ENCODE measurements at places on chromosomes 12 and 14.
A peak's percentile ranks its signal among the peaks of the same experiment; 100 is the strongest.

GRCh38 chr12:120944645-120945217 is 33.6 kb upstream of the HNF1A start:
- peak; percentile 10 for DNase-seq

DNA sequence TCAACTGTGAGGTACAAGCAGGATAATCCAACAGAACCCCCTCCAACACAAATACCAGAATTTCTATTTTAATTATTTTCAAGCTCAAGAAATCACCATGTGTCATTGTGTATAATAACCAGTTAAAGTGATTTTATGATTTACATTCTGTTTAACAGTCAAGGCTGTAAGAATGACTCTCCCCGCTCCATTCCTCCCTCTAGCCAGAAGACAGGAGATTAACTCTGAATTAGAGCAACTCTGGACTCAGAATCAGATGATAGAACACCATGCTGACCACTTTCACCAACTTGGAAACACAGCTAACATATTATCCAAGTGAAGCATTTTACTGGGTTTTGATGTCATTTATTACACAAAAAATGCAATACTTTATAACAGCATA is 71.9 kb downstream of the ATP2B1 start:
- DNase-seq, result no peak

DNA sequence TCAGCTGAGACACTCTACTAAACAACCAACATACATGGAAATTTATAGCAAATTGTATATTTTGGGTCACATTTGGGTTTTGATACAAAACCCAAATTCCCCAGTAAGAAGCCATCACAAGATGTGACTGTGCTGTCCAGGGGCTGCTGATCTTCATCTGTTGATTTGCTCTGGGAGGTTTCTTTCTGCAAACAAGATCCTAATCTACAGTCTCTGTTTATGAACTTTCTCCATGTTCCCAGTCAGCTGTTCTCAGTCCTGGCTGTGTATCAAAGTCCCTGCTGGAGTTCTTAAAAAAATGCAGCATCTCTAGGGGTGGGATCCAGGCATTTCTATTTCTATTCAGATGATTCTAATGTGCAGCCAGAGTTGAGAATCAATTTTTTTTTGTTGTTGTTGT is 85.1 kb downstream of the ATP23 start:
- no peak for DNase-seq

DNA sequence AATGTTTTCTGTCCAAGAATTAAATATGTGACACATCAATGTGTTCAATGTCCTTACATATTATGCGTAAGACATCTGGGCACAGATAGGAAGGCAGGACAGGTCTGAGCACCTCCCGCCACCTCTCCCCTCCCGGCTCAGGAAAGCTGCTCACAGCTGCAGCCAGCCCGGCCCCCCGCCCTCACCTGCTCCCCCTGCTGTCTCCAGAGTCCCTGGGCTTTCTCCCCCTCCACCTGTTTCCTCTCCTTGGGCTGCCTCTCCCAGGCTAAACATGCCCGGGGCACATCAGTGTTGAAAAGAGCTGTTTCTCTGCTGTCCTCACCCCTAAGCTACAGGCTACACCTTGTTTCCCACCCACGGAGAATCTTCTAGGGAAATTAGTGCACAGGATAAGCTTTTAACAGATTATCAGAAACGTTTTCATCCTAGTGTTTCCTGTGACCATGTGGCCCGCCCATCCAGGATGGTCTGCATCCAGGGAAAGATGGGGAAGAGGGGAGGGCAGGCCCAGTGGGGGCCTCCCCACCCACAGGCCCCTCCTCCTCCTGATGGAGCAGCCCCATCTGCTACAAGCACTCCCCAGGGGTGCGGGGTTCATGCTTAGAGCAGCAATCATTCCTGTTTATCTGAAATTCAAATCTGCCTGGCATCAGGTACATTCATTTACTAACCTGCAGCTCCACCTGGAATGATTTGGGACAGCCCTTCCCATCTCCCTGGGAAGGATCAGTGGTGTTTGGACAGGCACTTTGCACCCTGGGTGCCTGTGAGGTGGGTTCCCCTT is 273.8 kb upstream of the SFSWAP start:
- DNase-seq, result no peak

DNA sequence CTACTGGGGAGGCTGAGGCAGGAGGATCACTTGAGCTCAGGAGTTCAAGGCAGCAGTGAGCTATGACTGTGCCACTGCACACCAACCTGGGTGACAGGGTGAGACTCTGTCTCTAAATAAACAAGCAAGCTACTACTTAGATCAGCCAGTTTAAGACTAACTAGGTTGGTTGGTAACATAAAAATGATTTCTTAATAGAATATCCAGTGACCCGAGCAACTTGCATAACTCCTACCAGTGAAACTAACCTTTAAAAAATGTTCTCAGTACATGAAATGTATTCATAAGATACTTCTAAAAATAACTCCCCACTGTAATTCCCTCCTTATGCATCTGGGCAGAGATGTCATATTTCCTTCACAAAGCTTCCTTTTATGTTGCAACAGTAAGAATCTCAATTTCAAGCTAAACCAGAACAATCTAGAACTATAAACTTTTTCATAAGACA is 15.9 kb downstream of the TAOK3 start:
- peak; percentile 86 for DNase-seq

DNA sequence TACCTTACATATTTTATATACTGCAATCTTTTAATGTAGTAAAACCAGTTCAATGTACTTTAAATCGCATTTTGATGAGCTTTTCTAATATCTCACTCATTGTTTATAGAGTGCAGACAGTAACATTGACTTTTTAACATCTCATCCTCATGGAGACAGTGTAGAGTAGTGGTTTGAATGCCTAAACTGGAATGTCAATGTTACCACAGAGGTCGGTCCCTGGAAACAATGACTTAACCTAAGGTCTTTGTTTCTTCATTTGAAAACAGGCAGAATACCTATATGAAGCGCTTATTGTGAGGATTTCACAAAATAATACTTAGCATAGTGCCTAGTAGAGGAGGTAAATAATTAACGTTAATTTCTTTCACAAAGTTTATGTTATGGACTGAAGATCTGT is 5.0 kb downstream of the CDK17 start:
- no peak for DNase-seq

DNA sequence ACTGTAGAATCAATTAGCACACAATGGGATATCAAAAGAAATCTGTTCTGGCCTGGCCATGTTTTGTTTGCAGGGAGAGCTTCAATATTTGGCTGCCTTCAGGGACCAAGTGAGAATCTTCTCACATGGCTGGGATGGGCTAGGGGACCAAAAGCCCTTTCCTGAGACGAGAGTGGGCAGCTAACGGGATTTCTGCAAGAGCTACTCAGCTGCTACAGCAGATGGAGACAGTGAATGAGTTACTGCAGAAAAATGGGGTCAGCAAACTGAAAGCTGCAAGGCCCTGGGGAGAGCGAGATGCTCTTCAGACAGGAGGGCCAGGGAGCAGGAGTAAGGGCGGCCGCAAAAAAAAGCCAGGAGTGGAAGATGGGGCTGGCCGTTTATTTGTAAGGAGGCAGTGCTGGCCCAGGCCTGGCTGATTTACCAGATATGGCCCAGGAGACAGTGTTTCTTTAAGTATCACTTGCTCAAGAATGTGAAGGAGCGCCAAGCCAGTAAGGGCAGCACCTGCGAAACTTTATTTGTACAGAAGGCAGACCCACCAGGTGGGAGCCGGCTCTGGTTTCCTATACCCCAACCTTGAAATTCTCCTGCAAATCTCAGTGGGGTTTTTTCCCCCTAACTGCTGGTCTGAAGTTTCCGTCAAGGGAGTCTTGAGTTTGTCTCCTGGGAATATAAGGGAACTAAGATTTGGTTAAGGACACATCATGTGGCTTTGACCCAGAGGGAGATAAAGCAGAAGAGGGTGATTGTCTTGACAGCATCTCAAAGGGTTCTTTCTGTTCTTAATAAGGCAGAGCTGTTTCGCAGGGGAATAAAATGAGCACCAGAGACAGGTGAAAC is 57.8 kb downstream of the SSH1 start:
- DNase-seq, result no peak

GRCh38 chr14:66782853-66783252 is 274.9 kb downstream of the GPHN start:
- DNase-seq, result no peak

- no peak for DNase-seq
Measured at GRCh38 chr12:72453550-72453949, 181.4 kb downstream of the TRHDE start.

DNA sequence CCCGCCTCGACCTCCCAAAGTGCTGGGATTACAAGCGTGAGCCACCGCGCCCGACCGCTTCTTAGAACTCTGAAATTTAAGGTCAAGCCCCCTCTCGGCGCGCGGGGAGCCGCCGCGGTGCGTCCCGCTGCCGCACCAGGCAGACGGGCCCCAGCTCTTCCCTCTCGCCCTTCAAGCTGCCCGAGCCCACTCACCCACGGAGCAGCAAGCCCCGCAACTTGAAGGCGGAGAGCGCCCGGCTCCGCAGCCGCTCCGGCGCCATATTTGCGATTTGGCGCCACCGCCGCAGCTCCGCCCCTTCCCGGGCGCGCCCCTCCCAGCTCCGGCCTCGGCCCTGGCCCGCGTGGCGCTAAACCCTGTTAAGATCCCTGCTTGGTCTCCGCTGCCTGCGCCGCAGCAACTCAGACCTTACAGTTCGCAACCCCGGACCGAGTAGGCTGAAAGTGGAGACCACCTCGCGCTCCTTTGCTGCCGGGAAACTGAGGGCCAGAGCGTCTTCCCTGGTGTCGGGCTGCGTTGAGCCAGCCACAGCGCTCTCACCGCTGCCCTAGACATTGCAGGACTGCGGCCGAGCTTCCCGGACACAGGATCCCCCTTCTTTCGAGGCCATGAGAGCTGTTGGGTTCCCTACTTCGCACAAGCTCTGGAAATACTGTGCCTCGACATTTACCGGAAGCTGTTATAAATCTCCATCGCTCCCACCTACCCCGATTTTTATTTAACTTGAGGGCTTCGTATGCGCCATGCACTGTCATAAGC is at the start of gene POLE2:
Gene POLE2, minus strand, starts transcription at position 273 of the 759 bp plus-strand sequence. Its CDS starts 11 bp downstream, at position 262.
- DNase-seq, result no peak

GRCh38 chr12:7282844-7283243 is 21.0 kb upstream of the ACSM4 start:
- DNase-seq, result no peak

GRCh38 chr12:132511516-132512196 is 21.7 kb downstream of the FBRSL1 start:
- DNase-seq, result no peak

GRCh38 chr14:89178800-89179535 is 238.1 kb downstream of the FOXN3 start:
- DNase-seq, result no peak

- no peak for DNase-seq
Measured at GRCh38 chr14:105471297-105471821, 3.3 kb upstream of the CRIP2 start.

DNA sequence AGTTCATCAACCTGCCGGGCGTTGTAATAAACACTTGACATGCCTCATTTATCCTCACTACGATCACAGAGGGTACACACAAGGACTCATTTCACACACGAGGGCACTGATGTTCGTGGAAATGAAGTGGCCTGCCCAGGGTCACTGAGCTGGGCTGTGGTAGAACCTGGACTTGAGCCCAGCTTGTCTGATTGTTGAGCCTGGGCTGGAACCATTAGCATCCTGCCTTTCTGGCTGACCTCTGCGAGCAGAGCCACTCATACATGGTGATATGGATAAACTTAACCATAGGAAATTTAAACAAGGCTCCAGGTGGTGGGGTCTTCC is 16.6 kb upstream of the JDP2 start:
- DNase-seq, result no peak

DNA sequence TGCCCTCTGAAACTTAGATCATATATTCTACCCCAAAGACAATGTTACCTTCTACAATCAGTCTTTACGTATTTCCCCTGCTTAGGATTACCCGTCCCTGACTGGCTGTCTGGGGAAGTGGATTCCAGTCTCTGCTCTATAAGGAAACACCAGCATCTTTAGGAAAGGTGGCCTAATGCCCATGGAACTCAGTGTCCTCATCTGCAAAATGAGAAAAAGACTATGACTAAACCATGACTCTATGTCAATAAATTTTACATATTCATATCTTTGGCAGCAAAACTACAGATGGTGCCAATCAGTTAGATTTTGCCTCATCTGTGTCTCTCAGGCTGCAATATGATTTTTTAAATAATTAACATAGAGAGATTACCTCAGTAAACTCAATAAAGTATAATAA is 133.8 kb downstream of the ITPR2 start:
- DNase-seq, result peak; percentile 74

DNA sequence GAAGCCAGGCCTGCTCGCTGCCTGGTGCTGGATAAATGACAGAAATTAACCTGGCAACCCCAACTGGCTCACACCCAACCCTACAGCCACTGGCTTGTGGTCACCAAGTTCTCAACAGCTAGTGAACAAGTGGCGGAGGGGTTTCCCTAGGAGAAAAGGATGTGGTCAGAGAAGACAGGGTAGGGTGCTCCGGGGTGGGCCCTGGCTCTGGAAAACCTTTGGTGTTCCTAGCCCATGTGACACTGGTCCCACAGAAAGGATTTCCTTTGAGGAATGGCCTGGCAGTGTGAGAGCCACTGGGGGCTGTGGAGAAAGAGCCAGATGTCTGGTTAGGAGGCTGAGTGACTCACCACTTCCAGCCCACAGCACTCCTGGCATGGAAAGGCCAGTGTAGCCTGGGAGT is 8.7 kb downstream of the SYNE3 start:
- no peak for DNase-seq

DNA sequence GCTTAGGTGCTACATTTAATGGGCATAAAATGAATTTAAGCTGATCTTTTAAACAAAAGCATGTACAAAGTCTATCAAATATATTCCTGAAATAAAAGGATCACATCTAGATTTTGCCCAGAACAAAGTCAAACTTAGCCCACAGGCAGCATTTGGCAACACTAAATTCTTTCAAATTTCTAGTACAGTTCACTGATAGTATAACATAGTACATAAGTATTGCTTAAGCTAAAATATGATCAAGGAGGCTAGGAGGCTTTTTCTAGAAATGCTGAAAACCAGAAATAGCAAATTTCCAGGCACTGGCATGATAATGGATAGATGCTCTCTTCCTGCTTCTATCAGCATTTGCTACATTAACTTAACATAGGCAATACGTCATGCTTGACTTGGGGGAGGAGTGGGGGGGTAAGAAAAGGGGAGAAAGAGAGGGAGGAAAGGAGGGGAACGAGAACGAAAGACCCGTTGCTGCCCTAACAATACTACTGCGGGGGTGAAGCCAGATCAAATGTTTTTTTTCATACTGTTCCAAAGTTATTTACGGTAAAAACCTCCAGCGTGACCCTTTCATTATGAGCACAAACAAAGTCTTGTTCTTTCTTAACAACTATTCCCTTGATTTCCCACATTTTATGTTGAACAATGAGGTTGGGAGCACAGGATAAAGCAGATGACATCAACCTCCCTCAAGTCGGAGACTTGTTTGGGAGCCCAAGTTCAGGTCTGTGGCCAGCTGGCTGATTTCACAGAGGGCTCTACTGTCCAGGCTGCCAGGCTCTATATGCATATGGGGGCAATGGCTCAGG is 10.6 kb downstream of the TMED10 start:
- no peak for DNase-seq

GRCh38 chr14:20866963-20867362 is 24.2 kb upstream of the RNASE3 start:
- no peak for DNase-seq

- peak; percentile 63 for DNase-seq
Measured at GRCh38 chr14:58280954-58281787, 17.2 kb upstream of the ARID4A start.
